ENCODE measurements at places on chromosomes 1 and 21. TPM values are rescaled to one million over a fixed set of nuclear protein-coding genes. Genes with fewer than 3 reads are reported as not detected.

Gene TMPRSS15
- not detected for total RNA-seq

- DNase-seq: peak; percentile 11
Observed at GRCh38 chr1:221053889-221054288, 174.6 kb downstream of the HLX start.

Gene LMX1A
- total RNA-seq: not detected

DNA sequence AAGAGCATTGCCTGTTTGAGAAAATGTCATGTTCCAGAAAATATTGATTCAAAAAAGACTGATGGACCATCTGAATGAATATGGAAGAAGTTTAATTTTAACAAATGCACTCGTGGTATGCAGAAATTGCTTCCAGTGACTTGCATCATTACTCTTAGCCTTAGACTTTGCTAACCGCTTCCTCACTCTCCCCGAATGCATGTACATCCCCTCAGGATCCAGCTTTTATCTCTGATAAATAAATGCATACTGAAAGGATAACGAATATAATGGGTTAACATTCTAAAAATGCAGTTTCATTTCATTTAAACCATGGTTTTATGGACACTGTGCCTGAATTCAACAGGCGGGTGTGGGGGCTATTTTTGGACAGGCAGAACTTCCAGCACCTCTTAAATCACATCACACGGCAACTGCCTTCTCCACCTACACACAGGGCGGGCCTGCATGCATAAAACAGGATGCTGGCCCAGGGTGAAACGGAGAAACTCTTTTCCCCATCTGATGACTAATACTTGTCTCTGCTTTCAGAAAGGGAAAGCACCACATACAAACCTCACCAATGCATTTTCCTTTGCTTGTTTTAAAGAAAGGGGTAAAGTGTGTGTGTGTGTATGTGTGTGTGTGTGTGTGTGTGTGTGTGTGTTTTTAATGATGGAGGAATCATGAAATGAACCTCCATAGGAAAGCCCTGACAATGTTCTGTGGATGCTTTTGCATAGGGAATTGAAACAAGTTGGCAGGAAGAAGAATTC lies 48.7 kb downstream of the SPAG17 start:
- peak; percentile 86 for DNase-seq

Gene GPR161
- total RNA-seq: 25.1 TPM

DNA sequence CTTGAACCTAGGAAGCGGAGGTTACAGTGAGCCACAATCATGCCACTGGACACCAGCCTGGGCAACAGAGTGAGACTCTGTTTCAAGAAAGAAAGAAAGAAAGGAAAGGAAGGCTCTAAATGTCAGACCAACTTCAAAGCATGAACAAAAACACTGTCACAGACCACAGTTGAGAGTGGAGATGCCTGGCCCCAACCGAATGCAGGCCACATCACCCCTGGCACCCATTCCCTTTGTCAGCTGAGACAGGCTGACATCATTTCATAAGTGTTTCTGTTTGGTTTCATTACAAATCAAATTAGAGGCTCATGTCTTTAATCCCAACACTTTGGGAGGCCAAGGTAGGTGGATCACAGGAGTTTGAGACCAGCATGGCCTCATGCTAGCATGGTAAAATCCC lies 28.6 kb upstream of the NADK start:
- no peak for DNase-seq

GRCh38 chr1:161207173-161207572 lies 5.0 kb downstream of the NDUFS2 start:
- no peak for DNase-seq

DNA sequence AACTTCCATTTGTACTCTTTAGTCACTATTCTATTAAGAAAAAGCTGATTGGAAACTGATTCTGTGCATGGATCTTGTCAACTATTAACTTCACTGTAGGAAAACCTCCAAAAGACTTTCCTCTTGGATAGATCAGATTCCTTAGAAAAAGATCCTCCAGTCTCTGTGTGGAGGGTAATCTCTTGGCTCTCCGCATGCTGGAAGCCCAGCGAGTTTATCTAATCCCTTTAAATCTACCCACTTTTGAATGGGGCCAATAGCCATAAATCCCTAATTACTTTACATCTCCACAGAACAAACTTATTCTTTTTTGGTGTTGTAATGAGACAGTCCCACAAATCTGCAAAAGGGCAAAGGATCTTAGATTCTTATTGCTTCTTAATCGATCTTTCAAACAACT lies 1206.4 kb upstream of the ADGRL4 start:
- no peak for DNase-seq

DNA sequence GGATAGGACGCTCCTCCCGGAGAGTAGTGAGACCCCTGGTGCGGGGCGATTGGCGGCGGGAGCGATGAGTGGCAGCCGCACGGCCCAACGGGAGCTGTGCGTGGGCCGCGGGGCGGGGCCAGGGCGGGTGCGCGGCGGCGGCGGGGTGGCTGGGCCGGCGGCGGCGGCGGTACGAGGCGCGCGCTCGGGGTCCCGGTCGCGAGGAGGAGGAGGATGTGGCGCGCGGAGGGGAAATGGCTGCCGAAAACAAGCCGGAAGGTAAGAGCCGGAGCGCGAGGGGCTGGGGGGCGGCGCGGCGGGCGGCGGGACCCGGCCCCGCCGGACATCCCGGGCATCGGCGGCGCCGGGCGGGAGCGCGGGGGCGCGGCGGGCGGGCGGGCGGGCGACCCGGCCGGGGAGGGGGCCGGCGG lies at the start of gene CAMTA1:
Gene CAMTA1 (plus strand): TSS at position 137 of the 410 bp plus-strand sequence. CDS start 77 bp downstream, at position 214.
- no peak for DNase-seq

- DNase-seq: peak; percentile 71
Observed at GRCh38 chr1:203250911-203251310, 21.4 kb upstream of the CHIT1 start.

DNA sequence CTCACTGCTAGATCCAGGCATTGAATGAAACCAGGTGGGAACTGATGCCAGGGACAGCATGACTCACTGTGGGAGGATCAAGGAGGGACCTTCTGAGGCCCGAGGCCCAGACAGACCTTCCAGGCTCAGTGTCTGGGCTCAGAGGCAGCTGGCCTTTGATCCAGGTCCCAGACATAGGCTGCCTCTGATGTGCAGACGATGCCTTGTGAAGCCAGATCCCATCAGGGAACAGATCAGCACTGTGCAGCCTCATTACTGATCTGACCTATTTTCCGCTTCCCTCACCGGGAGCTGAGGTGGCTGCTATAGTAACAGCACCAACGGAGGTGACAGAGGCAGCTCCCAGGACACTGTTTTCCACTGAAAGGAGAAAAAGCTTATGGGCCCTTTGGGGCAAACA lies 399.5 kb downstream of the MATN1 start:
- no peak for DNase-seq

Gene PGBD5
- 0.67 TPM for total RNA-seq

DNA sequence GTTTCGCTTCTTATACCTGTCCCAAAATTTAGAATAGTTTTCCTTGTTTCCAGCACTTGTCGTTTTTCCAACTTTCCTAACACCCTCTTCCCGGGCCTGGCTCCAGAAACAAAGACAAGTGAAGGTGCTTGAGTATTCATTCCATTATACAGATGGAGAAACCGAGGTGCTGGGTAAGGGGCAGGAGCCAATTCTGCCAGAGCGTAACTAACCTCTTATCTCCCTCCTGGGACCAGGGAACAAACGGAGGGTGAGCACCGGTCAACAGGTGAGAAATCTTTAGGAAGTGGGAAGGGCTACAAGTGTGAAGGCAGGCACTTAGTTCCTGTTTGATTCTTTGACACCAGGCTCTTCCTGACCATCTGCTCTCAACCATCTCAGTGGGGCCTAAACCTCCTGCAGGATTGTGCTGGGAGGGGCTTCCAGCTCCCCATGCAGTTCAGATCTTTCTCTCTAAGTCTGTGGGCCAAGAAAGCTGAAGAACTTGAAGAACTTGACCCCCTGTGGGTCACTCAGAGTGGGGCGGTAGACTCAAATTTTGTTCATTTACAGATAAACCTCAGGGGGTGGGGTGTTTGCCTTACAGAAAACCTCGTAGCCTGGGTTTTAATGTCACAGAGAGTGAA lies 8.7 kb downstream of the PLXNA2 start:
- no peak for DNase-seq

DNA sequence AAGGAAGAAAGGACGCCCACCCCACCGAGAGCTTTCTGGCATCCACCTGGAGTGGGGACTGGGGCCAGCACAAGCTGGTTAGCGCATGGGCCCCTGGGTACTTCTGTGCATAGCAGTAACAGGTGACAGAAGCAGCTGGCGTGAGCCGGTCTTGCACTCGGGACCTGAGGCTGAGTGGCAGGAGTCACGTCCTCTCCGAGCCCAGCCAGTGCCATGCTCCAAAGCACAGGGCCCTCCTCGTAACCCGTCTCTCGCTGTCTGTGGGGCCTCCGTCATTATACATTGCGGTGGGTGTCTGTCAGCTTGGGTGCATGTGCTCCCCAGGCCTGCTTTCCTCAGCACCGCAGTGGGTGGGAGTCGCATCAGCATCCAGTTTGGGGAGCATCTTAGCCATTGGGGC lies 87.6 kb upstream of the VAMP3 start:
- no peak for DNase-seq

Gene LHX8
- not detected for total RNA-seq

DNA sequence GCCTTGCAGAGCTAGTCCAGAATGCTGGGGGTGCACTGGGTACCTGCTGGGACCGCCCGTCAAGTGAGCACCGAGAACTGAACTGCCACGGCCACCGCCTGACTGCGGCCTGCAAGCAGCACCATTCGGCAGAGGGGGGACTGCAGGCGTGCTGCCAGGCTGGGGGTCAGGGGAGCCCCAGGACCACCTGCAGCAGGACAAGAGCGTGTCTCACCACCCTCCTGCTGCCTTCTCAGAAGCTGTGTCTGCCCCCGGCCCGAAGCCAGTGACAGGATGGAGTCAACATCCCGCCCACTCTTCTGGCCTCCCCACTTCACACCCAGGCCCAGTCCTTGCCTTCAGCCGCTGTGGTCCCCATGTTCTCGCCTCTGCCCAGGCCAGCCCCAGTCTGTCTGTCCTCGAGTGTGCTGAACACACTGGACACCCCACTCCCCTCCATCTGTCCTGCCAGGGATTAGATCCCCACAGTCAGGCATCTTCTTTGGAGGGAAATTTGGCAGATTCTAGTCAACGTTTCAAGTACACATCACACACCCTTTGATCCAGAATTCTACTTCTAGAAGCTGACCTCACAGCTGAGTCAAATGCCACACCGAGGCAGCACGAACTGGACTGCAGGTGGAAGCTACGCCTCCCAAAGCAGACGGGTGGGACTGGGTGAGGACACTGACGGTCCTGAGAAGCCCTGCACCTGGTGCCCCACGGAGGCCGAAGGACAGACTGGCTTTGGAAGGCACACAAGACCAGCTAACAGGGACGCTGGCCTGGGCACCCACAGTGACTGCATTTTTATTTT lies 26.0 kb downstream of the PTTG1IP start:
- no peak for DNase-seq

- DNase-seq: no peak
Observed at GRCh38 chr1:118828038-118828437, 160.1 kb downstream of the TBX15 start.

- DNase-seq: no peak
Observed at GRCh38 chr1:234725177-234726132, 115.5 kb upstream of the IRF2BP2 start.

- DNase-seq: peak; percentile 75
Observed at GRCh38 chr1:33338440-33339211, 17.7 kb upstream of the A3GALT2 start.

GRCh38 chr1:117580882-117581281 lies 25.0 kb upstream of the TENT5C start:
- no peak for DNase-seq

Gene B3GALT2
- total RNA-seq: not detected

DNA sequence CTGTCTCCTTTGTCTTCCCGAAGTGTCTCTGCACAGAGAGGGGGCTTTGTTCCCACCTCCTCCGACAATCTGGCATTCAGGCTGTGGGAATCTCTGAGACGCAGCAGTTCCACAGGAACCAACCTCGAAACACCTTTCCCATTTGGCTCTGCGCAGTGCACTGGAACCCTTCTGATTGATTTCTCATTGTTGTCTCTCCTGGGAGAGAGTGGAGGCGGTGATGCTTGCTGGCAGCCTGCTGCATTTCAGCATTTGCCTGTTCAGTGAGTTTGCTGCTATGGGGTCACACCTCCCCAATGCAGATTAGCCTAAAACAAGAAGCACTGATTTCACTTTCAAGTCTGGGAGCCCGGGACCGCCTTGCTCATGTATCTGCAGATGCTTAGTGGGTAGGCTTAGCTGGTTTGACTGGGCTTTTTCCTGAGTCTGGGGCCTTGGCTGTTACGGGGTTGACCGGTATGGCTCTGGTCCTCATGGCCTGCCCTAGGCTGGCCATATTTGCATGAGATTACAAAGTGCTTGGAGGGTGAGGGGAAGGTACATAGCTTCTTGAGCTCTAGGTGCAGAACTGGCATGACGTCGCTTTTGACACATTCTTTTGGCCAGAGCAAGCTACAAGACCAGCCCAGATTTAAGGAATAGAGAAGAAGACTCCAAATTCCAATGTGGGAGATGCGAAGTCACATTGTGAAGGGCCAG lies 695.3 kb downstream of the PTPRU start:
- DNase-seq: no peak

DNA sequence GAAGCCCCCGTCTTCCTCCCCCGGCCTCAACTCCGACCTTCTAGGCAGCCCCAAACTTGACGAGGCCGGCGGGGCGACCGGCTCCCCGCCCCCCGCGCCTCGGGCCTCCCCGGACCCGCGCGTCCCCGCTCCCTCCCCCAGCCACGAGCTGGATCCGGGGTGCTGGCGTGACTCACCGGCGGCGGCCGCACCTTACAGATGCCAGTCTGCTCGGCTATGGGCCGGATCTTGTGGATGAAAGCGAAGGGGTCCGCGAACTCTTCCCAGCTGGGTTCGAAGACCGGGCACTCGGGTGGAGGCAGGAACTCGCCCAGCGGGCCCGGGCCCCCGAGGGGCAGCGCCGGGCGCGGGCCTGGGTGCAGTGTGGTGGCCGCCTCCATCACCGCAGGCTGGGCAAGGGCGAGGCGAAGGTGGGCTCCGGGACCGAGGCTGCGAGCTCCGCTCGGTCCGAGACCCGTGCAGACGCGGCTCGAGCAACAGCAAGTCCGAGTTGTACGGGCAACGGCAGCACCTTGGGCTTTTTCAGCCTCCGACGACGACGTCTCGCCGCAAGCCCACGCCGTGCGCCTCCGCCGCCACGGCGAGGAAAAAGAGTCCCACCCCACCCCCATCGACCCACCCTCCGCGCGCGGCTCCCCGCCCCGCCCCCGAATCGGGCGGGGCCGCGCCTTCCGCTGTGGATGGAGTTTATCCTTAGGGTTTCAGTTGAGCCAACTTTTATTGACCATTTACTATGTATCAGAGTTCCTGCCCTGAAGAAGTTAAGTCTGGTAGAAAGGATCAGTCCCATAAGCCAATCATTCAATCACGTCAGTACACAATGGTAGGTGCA lies at the start of gene KDM5B:
Gene KDM5B (minus strand): TSS at position 496 of the 832 bp plus-strand sequence. CDS start 116 bp downstream, at position 380.
- DNase-seq: peak; percentile 70

- DNase-seq: peak; percentile 37
Observed at GRCh38 chr1:79042117-79042516, 35.6 kb upstream of the ADGRL4 start.

Gene PAQR6
- 11.0 TPM for total RNA-seq

Gene AVPR1B
- total RNA-seq: not detected

Gene APOBEC4
- not detected for total RNA-seq

DNA sequence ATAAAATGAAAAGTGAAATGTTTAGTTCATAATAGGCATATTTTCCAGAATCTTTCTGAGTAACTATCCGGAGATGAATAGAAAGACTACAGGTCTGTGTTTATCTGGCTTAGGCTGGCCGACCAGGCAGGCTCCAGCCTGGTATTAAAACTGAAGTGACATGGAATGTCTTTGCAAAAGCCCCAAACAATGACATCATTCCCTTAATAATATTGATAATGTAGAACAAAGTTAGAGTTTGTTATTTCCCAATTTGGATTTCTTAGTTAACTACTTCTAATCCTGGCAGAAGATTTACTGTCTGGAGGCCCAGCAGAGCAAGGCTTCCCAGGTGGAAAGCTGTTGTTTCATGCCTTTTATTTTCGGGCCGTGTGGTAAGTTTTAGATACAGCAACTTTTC lies 207.7 kb downstream of the GREM2 start:
- DNase-seq: no peak
